ENCODE measurements at places on chromosomes 12 and 14. TPM values are rescaled to one million over a fixed set of nuclear protein-coding genes. Genes with fewer than 3 reads are reported as not detected.

GRCh38 chr14:30243207-30243606 is 315.6 kb upstream of the PRKD1 start:
- no peak for DNase-seq

DNA sequence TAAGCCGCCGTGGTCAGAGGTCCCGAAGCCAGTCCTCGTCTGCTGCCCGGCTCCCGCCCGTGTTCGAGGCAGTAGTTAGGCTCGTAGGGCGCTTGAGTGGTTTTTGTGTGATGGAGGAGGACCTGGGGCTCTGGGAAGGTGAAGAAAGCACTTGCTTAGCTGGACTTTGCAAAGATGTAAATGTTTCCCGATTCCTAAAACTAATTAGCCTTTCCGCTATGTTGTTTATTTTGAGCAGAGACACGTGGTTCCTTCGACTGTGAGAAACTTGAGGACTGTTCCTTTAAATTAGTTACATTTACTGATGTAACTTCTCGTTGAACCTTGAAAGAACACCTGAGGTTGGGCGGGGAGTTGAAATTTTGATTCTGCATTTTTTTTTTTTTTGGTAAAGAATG is 33.9 kb downstream of the MIA2 start:
- DNase-seq = no peak

GRCh38 chr12:81150382-81150781 is 72.5 kb downstream of the ACSS3 start:
- no peak for DNase-seq

METTL3 gene
- 108 TPM for polyA plus RNA-seq

GRCh38 chr14:83912032-83912642 is 1617.8 kb upstream of the FLRT2 start:
- DNase-seq = no peak

OR6S1 gene
- not detected for polyA plus RNA-seq

- no peak for DNase-seq
Measured at GRCh38 chr12:52149182-52149641, 42.6 kb downstream of the KRT80 start.

DNA sequence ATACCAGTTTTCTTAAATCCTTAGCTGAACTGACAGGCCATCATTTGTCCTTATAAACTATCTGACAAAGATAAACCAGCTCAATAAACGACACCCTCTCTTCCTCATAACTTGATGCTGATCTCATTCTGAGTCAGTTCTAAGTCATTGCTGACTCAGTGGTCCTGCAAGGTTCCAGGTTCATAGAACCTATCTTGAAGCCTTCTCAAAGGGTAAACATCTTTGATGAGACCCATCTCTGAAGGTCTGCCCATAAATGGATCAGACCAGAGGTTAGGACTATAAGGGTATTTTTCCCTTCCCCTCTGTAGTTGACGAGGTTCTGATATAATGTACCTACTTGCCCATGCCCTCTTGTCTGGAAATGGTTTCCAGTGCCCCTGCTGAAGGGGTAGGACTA is 11.9 kb downstream of the NAA25 start:
- no peak for DNase-seq

DNA sequence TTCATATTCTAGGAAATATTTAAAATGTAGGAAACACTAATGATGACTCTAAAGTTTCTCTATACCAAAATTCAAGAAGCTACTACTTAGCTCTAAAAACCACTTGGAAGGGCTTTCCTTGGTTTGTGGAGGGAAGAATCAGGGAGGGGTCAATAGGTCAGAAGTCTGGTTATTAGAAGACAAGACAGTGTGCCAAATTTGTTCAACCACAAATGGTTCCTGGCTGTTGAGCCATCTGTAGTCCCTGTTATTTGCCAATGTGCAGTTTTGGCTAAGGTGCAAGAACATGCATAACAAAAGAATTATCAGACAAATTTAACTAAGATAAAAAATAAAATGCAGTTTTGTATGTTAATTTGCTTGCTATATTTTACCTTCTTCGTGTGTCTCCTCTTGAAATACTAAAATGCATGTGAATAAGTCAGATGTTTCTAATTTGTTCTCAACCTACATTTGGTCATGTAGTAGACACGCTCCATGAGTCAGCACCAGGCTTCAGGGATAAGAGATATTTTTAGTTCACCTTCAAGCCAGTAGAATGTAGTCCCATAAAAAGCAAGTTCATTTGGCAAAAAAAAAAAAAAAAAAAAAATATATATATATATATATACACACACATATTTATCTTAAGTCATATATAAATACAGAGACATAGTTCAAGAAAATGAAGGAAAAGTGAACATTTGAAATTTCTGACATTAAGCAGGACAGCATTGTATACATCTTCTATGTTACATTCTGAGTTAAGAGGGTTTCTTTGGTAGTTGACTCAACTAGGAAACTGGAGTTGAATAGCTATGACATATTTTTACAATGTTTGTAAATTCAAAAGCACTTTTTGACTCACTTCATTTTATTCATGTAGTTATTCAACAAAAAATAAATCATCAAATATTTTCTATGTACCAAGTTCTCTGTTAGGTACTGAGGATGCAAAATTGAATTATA is 123.3 kb downstream of the KCNC2 start:
- DNase-seq = no peak

GRCh38 chr14:91302391-91302790 is 57.9 kb upstream of the GPR68 start:
- no peak for DNase-seq

DNA sequence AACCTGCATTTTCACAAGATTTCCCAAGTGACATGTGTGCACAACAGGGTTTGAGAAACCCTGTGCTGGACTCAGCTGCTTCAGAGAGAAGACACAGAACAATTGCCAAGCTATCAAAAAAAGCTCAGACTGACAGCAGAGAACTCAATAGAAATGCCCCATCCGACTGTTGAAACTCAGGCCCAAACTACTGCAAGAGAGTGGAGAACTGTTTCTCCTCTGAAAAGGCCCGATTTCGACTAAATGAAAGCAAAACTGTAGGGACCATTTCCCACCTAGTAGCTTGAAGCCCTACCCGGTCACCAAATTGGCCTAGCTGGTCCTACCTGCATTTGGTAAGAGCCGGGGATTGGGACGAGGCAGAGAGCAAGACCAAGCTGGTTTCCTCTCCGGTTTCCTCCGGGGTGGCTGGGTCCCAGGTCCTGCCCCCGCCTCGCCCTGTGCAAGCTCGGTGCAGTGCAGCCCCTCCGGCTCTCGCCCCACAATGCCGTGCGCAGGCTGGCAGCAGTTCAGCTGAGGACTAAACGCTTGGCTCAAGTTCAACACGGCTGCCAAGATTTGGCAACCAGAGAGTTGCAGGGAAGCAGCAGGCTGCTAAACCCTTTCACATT is 1180.6 kb downstream of the VRK1 start:
- no peak for DNase-seq

All from left renal cortex interstitium (tissue), 4 donors.